ENCODE measurements at places on chromosomes 16 and 17. TPM values are rescaled to one million over a fixed set of nuclear protein-coding genes. Genes with fewer than 3 reads are reported as not detected.

Gene MYH11
- total RNA-seq = not detected

Gene PRSS27
- total RNA-seq = 4.4 TPM

Gene TBC1D3G
- total RNA-seq = not detected

Gene FBXL19
- total RNA-seq = 38.2 TPM

Gene CTRB1
- not detected for total RNA-seq

Gene ABCA3
- not detected for total RNA-seq

Gene PRSS33
- not detected for total RNA-seq

Measured in airway epithelial cell (primary cell).